ENCODE measurements at places on chromosomes 12 and 14. TPM values are rescaled to one million over a fixed set of nuclear protein-coding genes. Genes with fewer than 3 reads are reported as not detected.

SLC5A8 gene
- total RNA-seq, result not detected

REM2 gene
- 0.29 TPM for total RNA-seq

FOXA1 gene
- total RNA-seq, result 12.9 TPM

BHLHE41 gene
- total RNA-seq, result 1.9 TPM

KRT72 gene
- not detected for total RNA-seq

HOXC10 gene
- total RNA-seq, result 2.7 TPM

CHST11 gene
- 33.1 TPM for total RNA-seq

AMN gene
- total RNA-seq, result 0.69 TPM

PTGER2 gene
- total RNA-seq, result 2.0 TPM

NOS1 gene
- total RNA-seq, result 0.67 TPM

PLEKHA5 gene
- total RNA-seq, result 7.5 TPM

KLRC1 gene
- total RNA-seq, result not detected

RAN gene
- total RNA-seq, result 1,547 TPM

LRRC74A gene
- total RNA-seq, result not detected

OSGEP gene
- 26.2 TPM for total RNA-seq

SERPINA9 gene
- 0.13 TPM for total RNA-seq

BCL11B gene
- 0.18 TPM for total RNA-seq

CPNE8 gene
- 11.1 TPM for total RNA-seq

KRT6C gene
- total RNA-seq, result not detected

DBX2 gene
- total RNA-seq, result not detected

STYK1 gene
- total RNA-seq, result 0.28 TPM

NKX2-8 gene
- total RNA-seq, result 1.0 TPM

KLRD1 gene
- not detected for total RNA-seq

LRRC10 gene
- not detected for total RNA-seq

SRSF9 gene
- total RNA-seq, result 227 TPM

ARHGDIB gene
- 0.92 TPM for total RNA-seq

Data from A549 treated with DMSO at 1 μM for 4 hours (cell line).